ENCODE measurements at places on chromosomes 11 and 22. TPM values are rescaled to one million over a fixed set of nuclear protein-coding genes. Genes with fewer than 3 reads are reported as not detected.

GRCh38 chr11:67268081-67268961, 2.0 kb downstream of the GRK2 start:
- peak; percentile 33 for DNase-seq

DNA sequence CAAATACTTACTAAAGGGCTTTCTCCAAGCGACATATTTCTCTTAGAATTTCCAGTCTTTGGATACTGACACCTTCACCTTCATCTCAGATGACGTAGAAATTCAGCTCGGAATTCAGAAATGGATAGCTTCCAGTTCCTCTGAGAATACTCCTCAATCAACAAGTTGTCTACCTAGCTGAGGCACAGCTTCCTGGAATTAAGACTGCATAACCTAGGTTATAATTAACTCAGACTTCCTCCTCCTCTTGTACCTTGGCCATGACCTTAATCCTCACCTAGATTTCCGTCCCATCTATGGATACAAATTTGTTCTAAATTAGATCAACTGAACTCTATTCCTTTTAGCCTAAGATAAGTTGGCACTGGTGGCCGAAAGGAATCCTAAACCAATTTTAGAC, 17.4 kb downstream of the ATP5MG start:
- no peak for DNase-seq

LDHAL6A gene
- not detected for total RNA-seq

DNA sequence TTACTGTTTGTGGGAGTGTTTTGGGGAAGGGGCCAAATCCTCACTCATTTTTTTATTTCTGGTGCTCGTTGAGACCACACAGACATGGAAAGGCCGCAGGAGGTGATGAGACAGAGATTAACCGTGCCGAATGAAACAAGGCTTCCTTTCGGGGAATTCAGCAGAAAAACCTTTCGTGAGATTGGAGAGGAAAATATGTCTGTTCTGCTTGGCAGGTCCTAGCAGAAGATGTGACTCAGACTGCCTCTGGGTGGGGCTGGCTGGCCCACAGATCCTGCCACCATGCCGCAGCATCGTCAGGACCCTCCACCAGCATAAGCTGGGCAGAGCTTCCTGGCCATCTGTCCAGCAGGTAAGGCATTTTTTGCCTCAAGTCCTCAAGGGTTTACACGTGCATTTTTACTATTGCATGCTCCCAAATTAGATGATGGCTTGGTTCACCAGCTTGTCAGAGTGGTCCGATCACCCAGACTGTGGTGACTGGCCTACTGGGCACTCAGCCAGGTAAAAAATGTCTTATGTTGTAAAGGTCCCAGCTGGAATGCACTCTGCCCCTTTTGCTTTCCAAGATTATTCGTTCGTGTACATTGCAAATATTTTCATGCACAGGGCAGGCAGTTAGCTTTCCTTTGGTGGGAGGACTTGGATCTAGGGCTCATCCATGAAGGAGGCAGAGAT, 1.5 kb downstream of the DDB2 start:
- DNase-seq, result peak; percentile 70

GRCh38 chr11:70650075-70650909, 252.0 kb downstream of the CTTN start:
- peak; percentile 71 for DNase-seq

DNA sequence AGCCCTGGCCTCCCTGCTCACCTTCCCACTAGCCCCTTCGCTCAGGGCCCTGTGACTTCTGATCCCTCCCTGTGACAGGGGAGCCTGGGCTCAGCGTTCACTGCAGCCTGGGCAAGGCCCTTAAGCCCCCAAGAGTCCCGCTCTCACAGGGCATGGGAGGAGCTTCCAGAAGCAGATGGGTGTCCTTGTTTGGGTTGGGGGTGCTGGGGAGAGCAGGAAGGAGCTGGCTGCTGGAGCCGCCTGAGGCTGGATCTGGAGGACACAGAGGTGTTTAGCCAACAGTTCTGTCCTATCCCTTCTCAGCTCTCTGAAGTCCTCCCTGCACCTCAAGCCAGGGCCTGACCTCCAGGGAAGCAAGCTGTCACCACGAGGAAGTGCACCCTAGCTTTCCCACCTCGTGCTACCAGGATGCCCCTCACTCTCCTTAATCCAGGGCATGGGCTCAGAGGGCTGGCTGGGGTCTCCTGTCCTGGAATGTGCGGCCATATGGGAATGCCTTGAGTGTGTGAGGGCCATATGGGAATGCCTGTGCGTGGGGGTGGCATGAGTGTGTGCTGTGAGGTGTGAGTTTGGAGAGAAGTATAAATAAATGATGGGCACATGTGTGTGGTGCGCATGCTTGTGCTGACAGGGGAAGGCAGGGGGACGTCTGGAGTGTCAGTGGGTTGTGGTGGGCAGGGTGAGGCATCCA, 25.0 kb upstream of the TUB start:
- no peak for DNase-seq

ATP6V1E1 gene
- total RNA-seq, result 191 TPM

GRCh38 chr11:46290598-46291309, 13.3 kb downstream of the CREB3L1 start:
- peak; percentile 74 for DNase-seq

OR8H2 gene
- not detected for total RNA-seq

GRCh38 chr22:49972163-49973017, 11.8 kb downstream of the PIM3 start:
- DNase-seq, result peak; percentile 33

DNA sequence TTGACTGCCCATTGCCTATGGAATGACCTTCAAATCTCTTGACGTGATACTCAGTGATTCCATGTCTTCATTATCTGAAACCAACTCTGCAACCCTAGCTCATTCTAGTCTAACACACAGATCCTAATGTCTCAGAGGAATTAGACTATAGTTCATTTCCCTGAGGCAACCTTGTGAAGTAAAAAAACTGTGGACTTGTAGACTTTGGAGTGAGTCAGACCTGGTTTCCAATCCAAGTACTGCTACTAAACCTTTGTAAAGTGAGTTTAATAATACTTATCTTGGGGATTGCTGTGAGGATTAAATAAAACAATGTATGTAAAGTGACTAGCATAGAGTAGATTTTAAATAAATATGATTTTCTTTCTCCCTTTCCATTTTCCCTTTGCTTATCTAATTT, 226.1 kb downstream of the BLID start:
- no peak for DNase-seq

DNA sequence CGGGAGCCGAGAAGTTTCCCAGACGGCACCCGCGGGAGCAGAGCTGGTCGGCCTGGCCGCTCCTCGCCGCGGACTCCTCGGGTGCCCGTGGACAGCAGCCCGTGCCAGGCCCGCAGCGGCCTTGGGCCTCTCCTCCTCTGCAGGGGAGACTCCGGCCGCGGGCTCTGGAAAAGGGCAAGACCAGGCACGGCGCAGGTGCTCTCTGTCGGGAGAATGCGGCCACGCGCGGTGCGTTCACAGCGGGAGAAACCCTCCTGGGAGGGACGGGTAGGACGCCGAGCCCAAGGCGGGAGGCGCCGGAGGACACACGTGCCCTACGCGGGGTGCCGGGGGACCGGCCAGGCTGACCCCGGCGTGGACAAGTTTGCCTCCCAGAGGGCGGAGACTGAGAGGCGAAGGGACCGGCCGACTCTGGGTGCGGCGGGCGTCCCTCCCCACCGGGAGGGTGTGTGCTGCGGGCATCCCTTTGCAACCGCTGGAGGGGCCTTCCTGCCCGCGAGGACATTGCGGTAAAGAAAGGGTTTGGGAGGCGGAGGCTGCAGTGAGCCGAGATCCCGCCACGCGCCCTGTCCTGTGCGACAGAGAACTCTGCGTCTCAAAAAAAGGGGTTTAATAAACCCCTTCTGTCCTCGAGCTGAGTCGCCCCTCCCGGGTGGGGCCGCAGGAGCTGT, 2.3 kb downstream of the IFITM1 start:
- DNase-seq, result peak; percentile 66

- DNase-seq, result no peak
These were observed 77.4 kb downstream of the FAM168A start for GRCh38 chr11:73520353-73521061.

FIBIN gene
- total RNA-seq, result 9.4 TPM

GRCh38 chr11:35785287-35786167, 123.0 kb downstream of the TRIM44 start:
- DNase-seq, result no peak

- no peak for DNase-seq
These were observed 5.1 kb upstream of the SAAL1 start for GRCh38 chr11:18111005-18111404.

- DNase-seq, result no peak
These were observed 17.4 kb downstream of the BMAL1 start for GRCh38 chr11:13294771-13295579.

DNA sequence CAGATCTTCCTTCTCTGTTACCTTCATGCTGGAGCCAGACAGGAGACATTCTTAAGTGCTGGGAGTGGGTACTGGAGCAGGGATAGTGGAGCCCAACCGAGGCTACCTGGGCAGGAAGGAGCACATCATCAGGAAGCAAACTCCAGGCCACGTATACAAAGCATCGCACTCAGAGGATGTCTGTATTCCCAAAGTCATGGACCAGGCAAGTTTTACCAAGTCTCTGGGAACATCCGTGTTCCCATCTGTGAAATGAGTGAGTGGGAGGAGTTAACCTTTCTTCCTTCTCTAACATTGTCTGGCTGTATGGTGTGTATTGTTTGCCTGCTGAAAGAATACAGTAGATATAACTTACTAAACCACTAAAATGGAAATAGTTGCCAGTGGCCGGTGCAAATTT, 175.0 kb upstream of the TMEM45B start:
- no peak for DNase-seq

DNA sequence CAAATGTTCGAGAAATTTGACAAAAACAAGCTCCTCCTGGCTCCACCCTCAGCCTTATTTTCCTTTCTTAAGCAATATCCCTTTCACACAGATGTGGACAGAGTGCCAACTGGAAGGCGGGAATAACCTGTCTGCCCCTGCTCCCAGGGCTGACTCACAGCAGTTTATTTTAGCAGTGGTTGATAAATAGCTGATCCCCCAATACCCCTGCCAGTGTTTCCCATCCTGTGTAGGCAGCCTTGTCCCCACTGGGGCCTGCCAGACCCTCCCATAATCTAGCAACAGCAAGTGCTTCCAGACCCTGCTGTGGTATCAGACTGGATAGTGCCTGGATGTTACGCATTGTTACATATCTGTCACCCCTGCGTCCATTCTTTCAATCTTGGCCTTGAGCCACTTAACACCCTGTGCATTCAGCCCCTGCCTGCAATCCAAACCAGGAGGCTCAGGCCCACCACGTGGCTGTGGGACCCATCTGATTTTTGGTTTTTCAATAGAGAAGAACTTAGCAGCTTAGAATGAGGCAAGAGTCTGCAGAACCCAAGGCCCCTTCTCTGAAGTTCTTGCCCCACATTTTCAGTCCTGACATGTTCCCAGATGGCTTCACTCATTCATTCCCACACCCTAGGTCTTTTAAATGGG, 53.7 kb downstream of the PARVA start:
- peak; percentile 81 for DNase-seq

BLID gene
- 0.35 TPM for total RNA-seq

GRCh38 chr11:92888696-92889095, 80.8 kb upstream of the MTNR1B start:
- no peak for DNase-seq

DNA sequence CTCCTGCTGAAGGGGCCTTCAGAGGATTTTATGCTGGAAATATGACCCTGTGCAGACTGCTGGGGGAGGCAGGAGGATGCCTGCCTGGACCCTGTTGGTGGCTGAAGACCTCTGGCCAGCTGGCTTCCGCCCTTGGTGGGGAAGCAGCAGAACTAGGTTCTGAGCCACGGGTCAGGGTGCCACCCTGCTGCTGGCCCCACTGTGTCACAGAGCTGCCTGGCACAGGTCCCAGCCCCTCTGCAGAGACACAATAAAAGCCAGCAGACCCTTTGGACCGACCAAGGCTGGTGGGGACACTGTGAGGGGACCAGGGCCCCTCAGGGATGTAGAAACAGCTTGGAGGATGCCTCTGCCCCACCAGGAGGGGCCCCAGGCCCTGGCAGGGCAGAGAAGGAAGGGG, 6.9 kb upstream of the SREBF2 start:
- no peak for DNase-seq
